ENCODE measurements at places on chromosomes 12 and 14.

DNA sequence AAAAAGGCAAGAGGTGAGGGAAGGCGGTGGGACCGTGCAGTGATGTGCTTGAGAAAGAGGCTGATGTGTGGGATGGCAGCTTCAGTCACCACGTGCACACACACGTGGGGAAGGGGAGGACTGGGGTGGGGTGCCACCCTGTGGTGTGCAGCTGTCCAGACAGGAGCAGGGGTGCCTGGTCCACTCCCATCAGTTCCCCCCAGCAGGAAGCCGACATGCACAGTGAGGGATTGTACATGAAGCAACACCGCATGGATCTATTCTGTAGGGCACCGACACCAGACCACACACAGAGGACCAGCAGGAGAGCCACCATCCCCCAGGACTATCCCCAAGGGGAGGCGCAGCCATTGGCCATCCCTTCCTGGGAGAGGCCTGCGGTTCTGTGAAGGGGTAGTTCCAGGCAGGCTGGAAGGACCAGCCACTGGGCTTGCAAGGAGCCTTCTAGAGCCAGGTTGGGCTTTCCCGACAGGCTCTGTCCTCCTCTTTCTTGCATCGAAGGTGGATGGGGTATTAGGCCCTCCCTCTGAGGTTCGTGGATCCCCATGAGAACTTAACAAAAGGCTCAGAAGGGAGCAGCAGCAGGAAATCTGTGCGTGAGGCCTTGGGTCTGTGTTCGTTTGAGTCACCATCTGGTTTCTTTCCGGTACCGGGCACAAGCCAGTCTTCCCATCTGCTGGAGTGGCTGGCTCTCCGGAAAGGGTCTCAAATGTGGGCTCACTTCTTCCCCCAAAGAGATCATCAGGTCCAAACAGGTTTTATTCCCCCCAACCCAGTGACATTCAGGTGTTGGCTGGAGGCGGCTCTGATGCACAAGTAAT lies 59.8 kb downstream of the PLEKHG3 start:
- DNase-seq, result no peak

DNA sequence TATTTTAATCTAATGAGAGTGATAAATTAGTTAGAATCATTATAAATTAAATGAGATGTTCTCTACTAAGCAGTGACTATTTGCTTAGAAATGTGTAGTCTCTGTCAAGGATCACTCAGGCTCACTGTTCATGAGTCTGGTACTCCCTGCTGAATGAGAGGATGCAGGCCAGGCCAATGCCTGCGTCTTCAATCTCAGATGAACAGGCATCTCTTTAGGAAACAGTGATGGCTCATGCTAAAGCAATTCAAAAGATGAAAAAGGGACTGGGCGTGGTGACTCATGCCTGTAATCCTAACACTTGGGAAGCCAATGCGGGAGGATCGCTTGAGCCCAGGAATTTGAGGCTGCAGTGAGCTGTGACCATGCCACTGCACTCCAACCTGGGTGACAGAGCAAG lies 106.8 kb downstream of the ZFC3H1 start:
- peak; percentile 26 for DNase-seq

DNA sequence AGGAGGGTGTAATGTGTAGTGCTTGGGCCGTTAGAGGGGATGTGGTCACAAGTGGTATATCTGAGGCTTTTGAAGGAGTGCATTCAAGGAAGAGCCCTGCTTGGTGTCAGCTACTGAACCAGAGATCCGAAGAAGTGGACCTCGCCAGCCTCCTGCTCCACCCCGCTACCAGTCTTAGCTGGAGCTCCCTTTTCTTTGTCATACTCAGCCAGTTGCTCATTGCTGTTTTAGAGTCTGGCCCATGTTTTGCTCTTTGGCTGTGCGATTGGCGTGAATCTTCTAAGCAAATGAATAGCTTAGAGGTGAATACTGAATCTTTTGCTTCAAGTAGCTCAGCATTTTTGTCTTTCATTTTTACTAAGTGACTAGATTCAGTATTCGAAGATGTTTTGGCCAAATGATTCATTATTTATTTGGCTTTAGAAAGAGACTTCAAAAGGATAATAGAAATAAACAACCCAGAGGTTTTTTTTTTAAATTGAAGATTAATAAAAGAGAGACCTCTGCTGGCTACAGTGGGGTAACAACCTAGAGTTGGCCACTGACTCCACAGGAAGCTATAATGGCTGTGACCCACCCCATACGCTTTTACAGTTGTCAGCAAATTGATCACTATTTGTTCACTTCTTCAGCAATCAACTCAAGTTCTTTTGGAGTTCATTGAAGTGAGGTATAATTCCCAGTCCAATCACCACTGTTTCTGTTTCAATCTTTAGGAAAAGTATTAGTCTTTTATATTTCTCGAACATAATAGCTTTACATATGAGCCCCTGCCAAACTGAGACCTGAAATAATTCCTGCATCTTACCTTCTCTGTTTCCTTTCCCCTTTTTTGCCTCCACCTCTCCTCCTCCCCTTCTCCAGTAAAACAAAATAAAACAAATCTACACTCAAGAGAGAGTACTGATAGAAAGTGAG lies 19.9 kb downstream of the CDKN1B start:
- peak; percentile 81 for DNase-seq

DNA sequence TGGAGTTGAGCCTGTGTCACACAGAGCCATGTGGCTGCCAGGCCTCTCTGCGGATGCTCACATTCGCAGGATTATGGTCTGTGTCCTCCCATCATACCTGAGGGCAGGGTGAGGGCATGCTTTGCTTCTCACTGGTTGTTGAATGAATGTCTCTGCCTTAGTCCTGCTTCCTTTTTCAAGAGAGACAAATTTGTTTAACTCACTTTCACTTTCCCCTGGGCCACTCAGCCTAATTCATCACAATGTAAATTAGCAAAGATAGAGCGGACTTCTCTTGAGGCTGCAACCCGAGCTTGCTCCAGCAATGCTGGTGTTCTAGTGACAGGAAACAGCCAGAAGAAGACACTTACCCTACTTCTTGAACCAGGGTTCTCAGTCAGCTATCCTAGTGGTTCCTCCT lies 35.5 kb upstream of the PAX9 start:
- no peak for DNase-seq

GRCh38 chr14:71665157-71665556 lies 267.1 kb upstream of the RGS6 start:
- DNase-seq, result no peak

GRCh38 chr14:81066672-81067071 lies 111.3 kb downstream of the TSHR start:
- no peak for DNase-seq

GRCh38 chr12:85225501-85225900 lies 54.5 kb upstream of the ALX1 start:
- peak; percentile 20 for DNase-seq

GRCh38 chr14:101188571-101188915 lies 285.0 kb upstream of the RTL1 start:
- DNase-seq, result no peak

DNA sequence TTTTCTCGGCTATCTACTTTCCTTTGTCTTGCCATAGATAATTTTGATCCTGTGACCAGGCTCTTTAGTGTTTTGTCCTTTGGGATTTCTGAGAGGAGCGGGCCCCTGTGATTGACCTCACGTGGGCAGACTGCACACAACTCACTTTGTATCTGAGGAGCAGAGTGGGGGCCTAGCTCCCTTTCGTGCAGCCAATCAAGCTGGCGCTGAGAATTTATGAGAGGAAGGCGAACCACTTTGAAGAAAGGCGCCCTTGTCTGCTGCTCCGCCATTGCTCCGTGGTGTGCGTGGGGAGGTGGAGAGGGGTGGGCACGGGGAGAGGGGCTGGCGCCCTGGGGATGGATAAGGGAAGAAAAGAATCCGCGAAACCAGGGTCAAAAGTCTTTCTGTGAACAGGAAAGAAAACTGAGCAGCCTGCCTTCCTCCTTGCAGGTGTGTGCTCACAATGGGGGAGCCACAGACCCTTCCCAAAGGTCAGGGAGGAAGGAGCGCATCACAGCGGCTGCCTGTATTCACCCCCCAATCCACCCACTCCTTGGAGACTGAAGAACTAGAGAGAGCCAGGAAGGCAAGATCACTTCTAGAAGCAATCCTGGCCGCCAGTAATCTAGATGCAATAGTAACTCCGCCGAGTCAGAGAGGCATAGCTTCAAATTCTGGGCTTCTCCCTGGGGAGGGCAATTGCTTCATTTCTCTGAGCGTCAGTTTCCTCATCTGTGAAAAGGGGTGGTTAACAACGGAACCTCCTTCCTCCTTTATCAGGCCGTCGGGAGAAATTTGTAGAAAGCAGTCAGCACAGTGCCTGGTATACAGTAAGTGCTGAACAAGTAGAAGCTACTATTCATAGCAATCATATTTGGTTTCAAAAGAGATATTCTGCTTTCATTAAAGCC lies 24.9 kb upstream of the MED13L start:
- DNase-seq, result no peak

- peak; percentile 58 for DNase-seq
Measured at GRCh38 chr12:123089631-123090353, 61.1 kb downstream of the PITPNM2 start.

DNA sequence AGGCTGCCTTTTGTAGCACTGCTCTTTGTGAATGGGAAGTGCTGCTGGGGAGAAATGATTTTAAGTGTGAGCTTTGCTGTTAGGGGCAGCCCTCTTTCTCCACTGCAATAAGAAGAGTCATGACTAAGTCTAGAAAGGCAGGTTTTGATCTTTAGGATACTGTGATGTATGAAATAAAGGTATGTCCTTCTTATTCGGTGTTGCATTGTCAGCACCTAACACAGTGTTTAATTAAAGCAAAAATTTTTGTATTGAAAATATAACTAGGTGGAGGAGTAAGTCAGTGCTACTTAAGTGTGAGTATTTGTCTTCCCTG lies 81.5 kb downstream of the ETV6 start:
- peak; percentile 64 for DNase-seq

- DNase-seq, result no peak
Measured at GRCh38 chr12:100398307-100398706, 41.4 kb downstream of the SLC17A8 start.

DNA sequence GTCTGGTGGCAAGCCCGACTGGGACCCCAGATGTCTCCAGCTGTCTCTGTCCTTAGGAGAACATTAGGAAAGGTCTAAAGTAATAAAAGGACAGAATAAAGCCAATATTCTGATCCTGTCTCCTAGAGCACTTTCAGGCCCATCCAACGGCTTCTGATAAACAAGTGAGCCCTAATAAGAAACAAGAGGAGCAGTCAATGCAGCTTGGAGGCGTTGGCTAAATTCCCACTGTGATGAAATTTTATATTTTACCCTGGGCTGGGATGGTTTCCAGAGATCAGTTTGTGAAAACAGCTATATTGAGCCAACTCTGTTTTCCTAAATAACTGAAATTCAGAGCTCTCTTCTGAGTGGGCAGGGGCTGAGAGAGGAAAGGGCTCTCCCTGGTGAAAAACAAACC lies 55.5 kb upstream of the SRRM4 start:
- no peak for DNase-seq

DNA sequence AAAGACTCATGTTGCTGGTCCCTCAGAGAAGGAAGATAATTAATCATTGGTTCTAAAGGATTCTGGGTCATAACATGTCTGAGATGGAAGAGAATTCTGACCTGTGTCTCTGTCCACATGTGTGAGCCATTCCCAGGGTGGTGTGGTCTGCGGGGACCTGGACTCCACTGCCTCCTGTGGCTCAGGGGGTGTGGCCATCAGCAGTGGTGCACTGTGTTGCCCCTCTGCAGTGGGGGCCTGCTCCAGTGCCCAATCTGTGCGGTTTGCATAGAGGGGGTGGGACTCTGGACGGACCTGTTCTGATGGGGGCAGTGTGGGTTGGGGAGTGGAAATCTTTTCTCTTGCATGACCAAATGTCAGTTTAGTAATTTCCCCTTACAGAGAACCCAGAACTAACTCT lies 13.5 kb downstream of the KRT85 start:
- DNase-seq, result no peak

GRCh38 chr12:109811624-109811995 lies 21.6 kb downstream of the TRPV4 start:
- peak; percentile 52 for DNase-seq

DNA sequence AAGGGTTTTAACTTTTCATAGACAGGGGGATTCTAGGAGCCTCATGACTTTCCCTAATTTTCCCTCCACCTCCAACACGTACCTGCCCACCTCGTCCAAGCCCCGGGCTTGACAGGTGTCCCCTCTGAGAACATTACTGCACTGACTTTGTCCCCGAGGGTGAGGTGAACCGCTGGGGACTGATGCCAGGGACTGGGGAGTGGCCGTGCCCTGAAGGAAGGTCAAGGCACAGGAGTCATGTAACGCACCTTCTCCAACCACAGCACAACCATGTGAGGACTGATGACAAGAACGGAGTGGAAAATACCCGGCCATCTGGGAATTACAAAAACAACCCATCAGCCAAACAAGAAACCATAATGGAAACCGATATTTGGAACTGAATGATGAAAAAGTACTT lies 214.7 kb upstream of the C14orf180 start:
- no peak for DNase-seq

DNA sequence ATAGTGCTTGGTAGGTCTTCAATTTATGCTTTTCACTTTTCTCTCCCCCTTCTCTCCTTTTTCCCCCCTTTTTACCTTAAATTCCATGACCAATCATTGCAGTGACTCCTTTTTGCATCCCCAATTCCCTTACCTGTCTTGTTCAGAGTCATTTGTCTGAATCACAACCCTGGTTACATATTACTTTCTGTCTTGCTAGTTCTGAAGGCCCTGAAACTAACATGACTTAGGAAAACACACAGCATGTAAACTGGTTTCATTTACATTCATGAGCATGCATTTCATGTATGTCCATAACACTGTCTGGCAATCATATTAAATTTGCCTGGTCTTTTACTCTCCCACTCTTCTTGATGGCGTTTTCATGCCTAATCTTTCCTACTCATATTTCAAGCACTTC lies 20.3 kb upstream of the FOXG1 start:
- no peak for DNase-seq

DNA sequence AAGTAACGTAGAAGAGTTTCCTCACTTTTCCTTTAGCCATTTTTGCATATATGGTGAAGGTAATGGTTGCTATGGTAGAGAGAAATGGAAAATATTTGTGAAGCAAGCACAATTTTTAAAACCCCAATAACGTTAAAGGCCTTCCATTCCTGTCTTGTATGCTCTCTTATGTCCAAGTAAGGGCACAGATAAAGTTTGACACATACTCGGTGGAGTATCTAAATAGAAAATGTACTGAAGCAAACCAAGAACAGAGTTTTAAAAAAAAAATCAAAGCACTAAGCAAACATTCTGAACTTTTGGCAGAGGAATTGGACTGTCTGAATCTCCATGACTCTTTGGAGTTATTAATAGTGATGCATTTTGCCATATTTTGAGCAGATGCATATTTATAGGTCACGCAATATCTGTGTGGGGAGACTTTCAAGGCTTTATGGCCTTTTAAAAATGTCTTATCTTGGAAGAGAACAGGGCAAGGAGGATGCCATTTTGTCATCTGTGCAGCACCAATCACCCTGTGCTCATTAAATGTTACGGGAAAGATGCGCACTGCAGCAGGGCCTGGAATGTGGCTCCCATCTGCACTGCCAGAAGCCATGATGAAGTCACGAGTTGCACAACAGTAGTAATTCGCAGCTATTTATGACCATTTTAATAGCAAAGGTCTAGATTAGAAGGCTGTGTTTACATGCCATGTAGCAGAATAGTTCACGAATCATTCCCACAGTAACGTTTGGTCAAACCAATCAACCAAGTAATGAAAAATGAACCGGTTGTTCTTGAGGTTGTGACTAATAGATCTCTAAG lies 23.3 kb upstream of the AMIGO2 start:
- DNase-seq, result no peak

All from DMS53 (cell line).